Breast epithelium (tissue), 4 donors: ENCODE measurements at places on chromosomes 3 and 15. TPM values are rescaled to one million over a fixed set of nuclear protein-coding genes. Genes with fewer than 3 reads are reported as not detected.
A peak's percentile ranks its signal among the peaks of the same experiment; 100 is the strongest.

- DNase-seq: no peak
- H3K4me1 ChIP-seq: no peaks in the 10 kb centered on the region
- H3K36me3 ChIP-seq: no peaks in the 10 kb centered on the region
- H3K4me3 ChIP-seq: no peak overlapping the region
- H3K27me3 ChIP-seq: no peaks in the 10 kb centered on the region
- no peak overlapping the region for H3K27ac ChIP-seq
Observed at GRCh38 chr3:141663993-141664392, 74.1 kb upstream of the RNF7 start.

GRCh38 chr15:76575274-76575673 lies 238.7 kb downstream of the ISL2 start:
- no peak overlapping the region for H3K27ac ChIP-seq
- no peaks in the 10 kb centered on the region for H3K4me1 ChIP-seq

DNA sequence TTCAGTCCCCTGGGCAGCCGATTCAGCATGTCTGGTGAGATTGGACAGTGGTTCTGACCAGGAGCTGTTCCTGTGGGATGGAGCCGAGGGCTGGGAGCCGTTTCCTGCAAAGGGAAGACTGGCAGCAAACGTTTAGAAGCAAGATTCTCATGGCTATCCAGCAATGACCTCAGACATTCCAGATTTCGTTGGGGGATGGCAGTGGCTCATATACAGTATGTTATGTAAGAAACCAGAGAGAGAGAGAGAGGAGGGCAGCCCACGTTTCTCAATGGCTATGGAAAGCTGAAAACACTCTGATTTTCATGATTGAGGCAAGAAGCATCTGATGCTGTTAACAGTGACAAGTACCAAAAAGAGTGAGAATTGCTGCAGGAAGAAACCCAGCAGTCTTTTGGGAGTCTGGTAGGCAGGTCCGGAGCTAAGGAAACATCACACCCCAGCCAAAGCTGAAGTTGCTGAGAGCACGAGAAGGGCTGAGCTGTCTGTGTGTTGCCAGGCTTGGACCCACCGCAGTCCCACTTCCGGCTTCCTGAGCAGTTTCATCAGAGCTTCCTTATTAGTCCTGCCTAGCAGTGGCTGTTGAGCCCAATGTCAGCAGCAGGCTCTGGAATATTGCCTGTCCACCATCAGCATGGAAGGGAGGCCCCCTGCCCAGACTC lies 25.6 kb upstream of the VPS8 start:
- DNase-seq: no peak
- no peaks in the 10 kb centered on the region for H3K36me3 ChIP-seq
- no peak overlapping the region for H3K4me3 ChIP-seq

DNA sequence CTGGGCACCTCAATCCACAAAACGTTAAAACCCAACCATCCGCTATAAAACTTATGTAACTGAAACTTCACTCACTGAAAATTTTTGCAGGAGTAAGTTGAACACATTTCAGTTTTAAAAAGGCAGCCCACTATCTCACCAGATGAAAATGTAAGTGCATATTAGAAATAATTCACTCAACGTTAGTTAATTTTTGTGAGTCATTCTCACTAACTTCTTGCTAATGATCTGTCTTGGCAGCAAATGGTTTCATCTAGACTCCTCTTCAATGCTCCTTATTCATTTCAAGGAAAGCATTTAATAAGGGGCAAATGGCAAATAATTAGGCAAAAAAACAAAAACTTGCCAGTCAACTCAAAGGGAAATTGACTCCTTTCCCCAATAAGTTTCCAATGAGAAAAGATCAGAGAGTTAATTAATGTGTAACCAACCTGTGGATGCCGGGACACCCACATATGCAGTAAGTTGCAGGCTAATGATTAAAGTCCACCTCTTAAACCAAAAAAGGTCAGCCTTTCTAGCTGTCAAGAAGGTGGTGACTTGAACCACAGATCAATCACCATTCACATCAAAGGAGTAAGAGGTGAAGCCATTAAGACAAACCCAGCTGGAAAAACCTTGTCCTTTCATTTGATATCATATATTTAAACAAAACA lies 22.9 kb upstream of the PRICKLE2 start:
- no peak overlapping the region for H3K27ac ChIP-seq
- no peak overlapping the region for H3K4me3 ChIP-seq
- H3K27me3 ChIP-seq: no peaks in the 10 kb centered on the region
- no peaks in the 10 kb centered on the region for H3K36me3 ChIP-seq
- H3K4me1 ChIP-seq: no peaks in the 10 kb centered on the region

DNA sequence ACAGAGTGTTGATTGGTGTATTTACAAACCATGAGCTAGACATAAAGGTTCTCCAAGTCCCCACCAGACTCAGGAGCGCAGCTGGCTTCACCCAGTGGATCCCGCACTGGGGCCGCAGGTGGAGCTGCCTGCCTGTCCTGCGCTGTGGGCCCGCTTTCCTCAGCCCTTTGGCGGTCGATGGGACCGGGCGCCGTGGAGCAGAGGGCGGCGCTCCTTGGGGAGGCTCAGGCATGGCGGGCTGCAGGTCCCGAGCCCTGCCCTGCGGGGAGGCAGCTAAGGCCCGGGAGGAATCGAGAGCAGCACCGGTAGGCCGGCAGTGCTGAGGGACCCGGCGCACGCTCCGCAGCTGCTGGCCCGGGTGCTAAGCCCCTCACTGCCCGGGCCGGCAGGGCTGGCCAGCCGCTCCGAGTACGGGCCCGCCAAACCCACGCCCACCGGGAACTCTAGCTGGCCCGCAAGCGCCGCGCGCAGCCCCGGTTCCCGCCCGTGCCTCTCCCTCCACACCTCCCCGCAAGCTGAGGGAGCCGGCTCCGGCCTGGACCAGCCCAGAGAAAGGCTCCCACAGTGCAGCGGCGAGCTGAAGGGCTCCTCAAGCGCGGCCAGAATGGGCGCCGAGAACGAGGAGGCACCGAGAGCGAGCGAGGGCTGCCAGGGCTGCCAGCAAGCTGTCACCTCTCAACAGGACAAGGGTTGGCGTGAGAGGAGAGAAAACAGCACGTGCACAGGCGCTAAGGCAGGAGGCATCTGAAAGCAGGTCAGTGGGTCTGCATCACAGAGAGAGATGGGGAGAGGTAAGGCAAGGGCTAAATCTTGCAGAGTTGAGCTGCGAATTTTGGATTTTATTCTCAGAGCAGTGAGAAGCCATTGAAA lies 5.9 kb upstream of the EPB42 start:
- no peak overlapping the region for H3K27ac ChIP-seq
- H3K4me1 ChIP-seq: no peaks in the 10 kb centered on the region
- no peak overlapping the region for H3K4me3 ChIP-seq
- no peak for DNase-seq
- no peaks in the 10 kb centered on the region for H3K36me3 ChIP-seq
- no peaks in the 10 kb centered on the region for H3K27me3 ChIP-seq

GRCh38 chr3:128226795-128227395 lies 73.6 kb downstream of the EEFSEC start:
- no peaks in the 10 kb centered on the region for H3K27me3 ChIP-seq
- H3K4me1 ChIP-seq: no peaks in the 10 kb centered on the region
- H3K27ac ChIP-seq: no peak overlapping the region
- H3K4me3 ChIP-seq: no peak overlapping the region

GRCh38 chr3:74387111-74387735 lies 227.2 kb downstream of the CNTN3 start:
- H3K36me3 ChIP-seq: no peaks in the 10 kb centered on the region
- no peak overlapping the region for H3K27ac ChIP-seq
- H3K4me3 ChIP-seq: no peak overlapping the region
- no peaks in the 10 kb centered on the region for H3K27me3 ChIP-seq

DNA sequence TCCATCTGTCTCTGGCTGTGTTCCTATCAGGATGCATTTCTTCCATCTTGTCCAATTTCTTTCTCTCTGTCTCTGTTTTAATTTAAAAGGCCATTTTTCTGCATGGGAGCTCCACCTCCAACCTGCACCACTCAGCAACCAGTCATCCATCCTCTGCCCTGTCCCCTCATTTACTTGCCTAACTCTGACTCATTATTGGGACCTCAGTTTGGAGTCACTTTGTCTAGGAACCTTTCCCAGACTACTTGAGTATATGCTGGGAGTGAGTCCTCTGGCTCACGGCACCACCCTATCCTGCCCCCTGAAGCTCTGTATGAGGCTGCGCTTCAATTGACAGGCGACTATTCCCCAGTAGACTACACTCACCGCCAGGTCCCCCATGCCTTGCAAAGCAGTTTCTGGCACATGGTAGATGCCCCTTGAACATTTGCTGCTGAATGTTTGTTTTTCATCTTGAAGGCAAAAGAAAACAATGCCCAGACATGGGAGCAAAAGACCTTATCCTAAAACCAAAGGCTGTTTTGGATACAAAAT lies 513.3 kb upstream of the CFAP20DC start:
- H3K27me3 ChIP-seq: no peaks in the 10 kb centered on the region
- H3K27ac ChIP-seq: no peak overlapping the region
- H3K36me3 ChIP-seq: no peaks in the 10 kb centered on the region
- DNase-seq: no peak
- no peaks in the 10 kb centered on the region for H3K4me1 ChIP-seq

DNA sequence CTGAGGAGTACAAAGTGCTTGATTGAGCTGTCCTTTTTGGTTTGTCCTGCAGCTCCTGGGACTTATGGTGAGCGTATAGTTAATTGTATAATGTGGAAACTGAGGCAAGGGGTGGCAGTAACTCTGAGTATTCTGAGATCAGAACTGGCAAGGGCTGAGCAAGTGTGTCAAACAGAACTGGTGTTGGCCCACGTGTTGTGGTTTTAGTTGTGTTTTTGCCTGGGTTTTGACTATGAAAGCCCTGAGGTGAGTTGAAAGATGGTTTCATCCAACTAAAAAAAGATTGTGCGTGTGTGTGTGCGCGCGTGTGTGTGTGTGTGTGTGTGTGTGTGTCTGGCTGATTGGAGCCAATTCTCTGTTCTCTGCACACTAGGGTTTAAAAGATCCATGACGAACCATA lies 154.1 kb downstream of the EDEM1 start:
- no peaks in the 10 kb centered on the region for H3K4me1 ChIP-seq
- DNase-seq: no peak
- no peaks in the 10 kb centered on the region for H3K27me3 ChIP-seq
- H3K4me3 ChIP-seq: no peak overlapping the region
- no peak overlapping the region for H3K27ac ChIP-seq
- H3K36me3 ChIP-seq: no peaks in the 10 kb centered on the region

DNA sequence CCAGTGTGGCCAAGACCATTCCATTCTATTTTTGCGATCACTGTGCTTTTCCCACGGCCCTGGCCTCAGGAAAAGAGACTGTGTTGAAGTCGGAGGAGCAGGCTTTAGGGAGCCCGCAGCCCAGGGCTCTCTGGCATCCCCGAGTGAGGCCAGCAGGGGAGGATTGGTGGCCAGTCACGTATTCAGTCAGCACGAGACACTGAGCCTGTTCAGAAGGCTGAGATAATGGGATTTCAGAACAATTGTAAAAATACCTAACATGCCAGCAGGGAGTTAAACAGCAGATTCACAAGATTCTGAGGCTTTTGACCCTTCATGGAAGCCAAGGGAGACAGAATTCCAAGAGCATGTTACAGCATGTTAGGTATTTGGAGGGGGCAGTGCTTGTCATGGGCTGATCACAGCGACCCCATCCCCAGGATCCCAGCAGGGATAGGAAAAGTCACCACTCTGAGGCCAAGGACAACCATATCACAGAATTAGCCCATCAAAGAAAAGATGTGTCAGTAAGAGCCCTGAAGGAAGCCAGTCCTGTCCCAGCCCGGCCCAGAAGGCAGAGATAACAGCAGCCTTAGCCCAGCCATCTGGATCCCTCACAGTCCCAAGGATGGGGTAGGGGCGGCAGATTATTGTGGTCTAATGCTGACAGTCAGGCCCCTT lies 40.6 kb downstream of the AMOTL2 start:
- peak; percentile 28 for DNase-seq
- H3K4me1 ChIP-seq: peaks cover 27% of the 10 kb centered on the region
- peak overlapping the region; percentile 81 for H3K27ac ChIP-seq
- H3K36me3 ChIP-seq: no peaks in the 10 kb centered on the region
- no peak overlapping the region for H3K4me3 ChIP-seq

DNA sequence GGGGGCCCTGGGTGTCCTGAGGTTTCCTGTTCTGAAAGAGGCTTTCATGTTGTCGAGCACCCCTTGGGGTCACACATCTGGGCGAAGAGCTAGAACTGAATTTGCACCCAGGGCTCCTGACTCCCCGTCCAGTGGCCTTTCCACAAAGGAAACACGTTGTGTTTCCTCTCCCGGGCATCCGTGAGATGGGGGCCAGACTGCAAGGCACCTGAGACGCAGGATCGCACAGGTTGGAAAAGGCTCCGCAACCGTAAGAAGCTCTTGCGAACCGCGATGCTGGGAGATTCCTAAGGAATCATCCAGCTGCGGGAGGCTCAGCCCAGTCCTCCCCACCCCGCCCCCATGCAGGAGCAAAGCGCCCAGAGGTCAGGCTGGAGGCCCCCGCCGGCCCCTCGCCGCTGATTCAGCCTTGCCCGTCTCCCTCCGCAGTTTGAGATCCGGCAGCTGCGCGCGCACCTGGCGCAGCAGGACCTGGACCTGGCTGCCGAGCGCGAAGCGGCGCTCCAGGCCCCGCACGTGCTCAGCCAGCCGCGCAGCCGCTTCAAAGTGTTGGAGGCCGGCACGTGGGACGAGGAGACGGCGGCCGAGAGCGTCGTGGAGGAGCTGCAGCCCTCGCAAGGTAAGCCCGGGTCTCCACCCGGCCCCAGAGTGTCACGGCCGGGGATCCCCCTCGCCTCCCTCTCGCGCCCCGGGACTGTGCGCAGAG lies 119.6 kb downstream of the ETFA start:
- H3K36me3 ChIP-seq: no peaks in the 10 kb centered on the region
- H3K4me1 ChIP-seq: peaks cover 7% of the 10 kb centered on the region
- H3K4me3 ChIP-seq: no peak overlapping the region
- no peak overlapping the region for H3K27ac ChIP-seq
- no peak for DNase-seq

DNA sequence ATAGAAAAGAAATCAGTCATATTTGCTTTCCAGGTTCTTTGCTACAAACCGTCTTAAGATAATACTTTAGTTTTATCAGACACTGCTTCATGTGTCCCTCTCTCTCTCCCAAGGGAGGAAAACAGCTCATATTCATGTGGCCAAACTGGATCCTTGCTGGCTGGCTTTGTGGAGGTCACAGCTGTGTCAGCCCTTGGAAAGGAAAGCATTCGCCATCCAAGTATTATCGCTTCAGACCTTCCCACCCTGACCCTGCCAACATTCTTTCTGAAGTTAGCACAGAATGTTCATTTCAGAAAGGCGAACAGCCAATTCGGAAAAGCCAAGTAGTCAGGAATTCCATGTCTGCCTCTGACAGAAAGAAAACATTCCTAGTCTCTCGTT lies 213.6 kb downstream of the FEZF2 start:
- H3K27ac ChIP-seq: peak overlapping the region; percentile 52
- H3K36me3 ChIP-seq: no peaks in the 10 kb centered on the region
- H3K4me1 ChIP-seq: no peaks in the 10 kb centered on the region
- peak; percentile 42 for DNase-seq

GRCh38 chr15:67976506-67977073 lies 77.5 kb upstream of the PIAS1 start:
- no peaks in the 10 kb centered on the region for H3K36me3 ChIP-seq
- no peak overlapping the region for H3K27ac ChIP-seq

GRCh38 chr15:95684693-95685115 lies 645.8 kb upstream of the NR2F2 start:
- DNase-seq: no peak
- H3K27me3 ChIP-seq: no peaks in the 10 kb centered on the region
- no peak overlapping the region for H3K27ac ChIP-seq

The KNG1 gene
- total RNA-seq: 0.48 TPM

The CLDN16 gene
- 0.29 TPM for total RNA-seq

The CEMIP gene
- under 0.01 TPM for total RNA-seq

The LRTM1 gene
- total RNA-seq: not detected

The SPINK8 gene
- not detected for total RNA-seq

The MAP4 gene
- total RNA-seq: 167 TPM

The DGKG gene
- total RNA-seq: 2.1 TPM
